ENCODE measurements at places on chromosomes 1 and 21.

DNA sequence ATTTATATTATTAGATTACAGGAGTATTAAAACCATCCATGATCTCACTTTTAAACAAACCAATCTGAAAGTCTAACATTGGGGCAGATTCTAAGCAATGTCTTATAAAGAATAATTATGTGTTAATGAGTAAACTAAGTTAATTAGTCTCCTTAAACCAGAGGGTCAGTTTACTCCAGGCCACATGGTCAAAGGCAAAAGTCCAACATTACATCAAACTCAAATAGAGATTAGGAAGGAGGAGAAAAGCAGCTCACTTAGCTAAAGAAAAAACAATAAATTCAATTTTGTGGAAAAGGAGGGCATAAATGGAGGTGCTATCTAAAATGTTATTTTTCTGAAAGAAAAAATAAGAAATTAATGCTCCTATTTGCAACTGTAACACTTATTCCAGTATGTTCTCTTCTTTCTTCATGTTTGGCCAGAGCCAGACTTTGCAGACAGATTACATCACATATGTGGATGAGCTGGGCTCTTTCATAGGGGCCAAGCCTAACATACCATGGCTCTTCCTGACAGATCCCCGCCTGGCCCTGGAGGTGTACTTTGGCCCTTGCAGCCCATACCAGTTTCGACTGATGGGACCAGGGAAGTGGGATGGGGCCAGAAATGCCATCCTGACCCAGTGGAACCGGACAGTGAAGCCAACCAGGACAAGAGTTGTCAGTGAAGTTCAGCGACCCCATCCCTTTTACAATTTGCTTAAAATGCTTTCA, 24.3 kb upstream of the FMO2 start:
- no peak for DNase-seq

DNA sequence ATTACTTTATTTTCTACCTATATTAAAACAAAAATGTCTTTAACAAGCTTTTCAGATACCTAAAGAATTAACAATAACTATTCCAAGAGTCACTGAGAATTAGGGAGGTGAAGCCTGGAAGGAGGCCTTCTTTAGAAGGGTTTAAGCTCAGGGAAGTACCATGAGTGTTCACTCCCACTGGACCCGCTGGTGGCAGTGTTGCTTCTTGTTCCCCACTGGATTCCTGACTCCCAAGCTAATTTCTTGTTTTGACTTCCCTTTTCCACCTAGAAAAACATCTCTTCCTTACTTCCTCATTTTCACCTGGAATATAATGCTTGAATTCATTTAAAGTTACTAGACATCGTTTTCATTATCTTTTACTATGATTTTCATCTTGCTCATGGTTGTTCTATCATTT, 264.2 kb downstream of the HMCN1 start:
- DNase-seq, result no peak

DNA sequence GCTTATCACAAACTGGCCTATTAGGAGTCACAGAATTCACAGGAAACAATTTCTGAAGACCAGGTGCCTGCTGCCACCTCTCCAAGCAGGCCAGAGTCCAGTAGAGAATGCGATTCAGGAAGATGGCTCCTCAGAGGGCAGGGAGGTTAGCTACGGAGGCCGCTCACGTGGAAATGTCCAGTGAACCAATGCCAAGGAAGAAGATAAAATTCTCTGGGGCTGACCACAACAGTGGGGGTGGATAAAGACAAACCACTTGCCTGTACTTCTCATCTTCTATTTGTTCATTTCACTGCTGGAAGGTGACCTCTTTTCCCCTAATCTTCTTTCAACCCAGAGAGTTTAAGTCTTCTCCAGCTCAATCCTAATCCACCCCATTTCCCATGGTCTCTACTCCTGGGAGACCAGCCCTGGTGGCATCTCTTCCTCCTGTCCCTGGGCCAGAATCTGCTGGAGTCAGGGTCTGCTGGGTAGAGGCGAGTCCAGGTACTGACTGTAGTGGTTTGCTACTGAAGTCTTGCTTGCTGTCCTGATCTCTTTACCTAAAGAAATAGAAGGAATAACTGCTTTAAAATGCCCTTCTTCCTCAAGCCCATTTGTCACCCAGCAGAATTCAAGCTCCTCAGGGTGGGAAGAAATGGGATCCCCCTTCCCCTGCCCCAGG, 3.2 kb downstream of the PSRC1 start:
- no peak for DNase-seq

DNA sequence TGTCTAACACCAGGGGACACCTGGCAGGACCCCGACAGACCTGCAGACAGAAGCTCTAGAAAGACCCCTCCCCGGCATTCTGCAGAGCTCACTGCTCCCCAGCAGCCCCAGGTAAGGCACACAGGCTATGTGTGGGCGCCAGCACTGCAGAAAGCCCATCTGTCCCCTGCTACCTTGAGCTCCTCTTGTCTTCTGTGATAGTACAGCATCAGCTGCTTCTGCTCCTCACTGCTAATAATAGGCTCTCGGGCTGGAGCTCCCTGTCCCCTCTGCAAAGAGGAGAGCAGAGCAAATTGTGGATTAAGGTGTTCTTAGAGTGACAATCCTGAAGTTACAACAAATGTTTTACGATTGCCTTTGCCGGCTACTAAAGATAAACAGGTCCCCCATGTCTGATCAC, 10.1 kb downstream of the CFAP298 start:
- DNase-seq, result no peak

DNA sequence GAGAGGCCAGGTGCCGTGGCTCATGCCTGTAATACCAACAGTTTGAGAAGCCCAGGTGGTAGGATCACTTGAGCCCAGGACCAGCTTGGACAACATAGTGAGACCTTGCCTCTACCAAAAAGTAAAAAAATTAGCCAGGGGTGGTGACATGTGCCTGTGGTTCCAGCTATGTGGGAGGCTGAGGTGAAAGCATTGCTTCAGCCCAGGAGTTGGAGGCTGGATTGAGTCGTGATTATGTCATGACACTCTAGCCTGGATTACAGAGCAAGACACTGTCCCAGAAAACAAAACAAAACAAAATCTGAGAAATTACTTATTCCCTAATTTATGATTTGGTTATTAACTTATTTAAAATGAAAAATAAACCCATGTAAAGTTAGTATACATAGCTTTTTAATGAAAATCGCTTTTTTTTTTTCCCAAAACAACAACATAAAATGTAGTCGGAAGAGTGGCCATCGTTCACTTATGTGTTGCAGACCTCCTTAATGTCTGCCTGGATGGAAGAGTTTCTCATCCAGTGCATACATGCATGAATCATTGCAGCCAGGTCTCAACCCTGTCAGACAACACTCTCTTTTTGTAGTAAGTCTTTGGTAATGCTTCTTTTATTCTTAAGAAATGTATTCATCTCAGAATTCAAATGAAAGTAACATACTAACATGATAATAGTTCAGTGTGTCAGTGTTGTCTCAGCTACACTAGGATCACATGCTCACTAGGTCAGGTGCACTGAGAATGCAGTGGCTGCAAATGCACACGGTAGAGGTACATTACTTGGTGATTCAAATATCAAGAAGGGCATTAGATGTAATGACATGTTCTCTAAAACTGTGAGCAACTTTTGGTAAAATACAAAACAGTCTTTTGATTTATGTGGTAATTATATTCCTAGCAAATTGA, 28.0 kb downstream of the ITSN1 start:
- DNase-seq, result no peak

- DNase-seq, result no peak
These were observed 137.1 kb downstream of the ETS2 start for GRCh38 chr21:38942748-38943211.

DNA sequence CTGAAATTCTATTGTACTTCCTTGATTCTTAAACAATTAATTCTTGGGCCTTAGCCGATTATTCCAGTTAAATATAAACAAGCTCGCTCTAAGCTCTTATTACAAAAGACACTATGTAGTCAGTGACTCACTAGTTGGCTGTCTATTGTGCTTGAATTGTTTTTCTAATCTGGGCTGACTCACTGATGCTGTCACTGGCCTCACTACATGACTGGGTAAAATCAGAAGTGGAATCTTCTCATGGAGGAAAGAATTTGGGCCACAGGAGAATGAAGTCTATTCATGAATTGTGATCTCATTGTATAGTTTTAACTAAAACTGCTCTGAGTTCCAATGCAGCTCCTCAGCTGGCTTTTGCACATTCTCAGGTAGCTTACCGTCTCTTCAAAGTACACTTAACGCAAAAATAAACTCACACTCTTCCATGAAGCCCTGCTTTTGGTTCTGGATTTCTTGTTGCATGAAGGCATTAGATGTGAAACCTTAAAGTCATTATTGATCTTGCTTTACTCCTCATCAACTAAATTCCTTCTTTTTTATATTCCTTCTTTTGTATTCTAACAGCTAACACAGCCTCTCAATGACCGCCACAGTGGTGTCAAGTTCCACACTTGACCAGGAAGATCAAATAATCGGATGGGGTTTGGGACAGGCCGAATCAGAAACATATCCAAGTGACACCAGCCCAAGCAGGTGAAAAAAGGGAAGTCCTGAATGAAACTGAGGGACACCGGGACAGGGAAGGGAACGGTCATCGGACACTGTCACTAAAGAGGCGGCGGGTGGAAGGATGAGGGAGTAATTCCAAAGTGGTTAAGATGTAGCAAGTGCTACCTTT, 80.9 kb upstream of the LBR start:
- no peak for DNase-seq

DNA sequence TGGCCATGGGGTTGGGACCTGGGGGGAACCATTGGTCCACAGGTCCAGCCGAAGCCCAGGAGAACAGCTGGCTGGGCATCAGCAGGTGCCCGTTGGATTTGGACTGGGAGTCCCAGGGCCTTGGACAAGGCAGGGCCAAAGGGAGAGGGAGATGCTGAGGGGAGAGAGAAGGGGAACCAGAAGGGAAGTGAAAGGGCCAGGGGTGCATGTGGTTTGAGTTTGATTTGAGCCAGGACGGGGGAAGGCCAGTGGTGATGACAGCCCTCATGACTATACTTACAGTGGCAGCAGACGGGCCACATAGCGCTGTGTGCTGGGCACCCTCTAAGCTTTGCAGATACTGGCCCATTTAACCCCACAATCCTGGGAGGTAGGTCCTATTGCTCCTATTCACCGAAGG, 18.8 kb downstream of the AGRN start:
- DNase-seq, result no peak

DNA sequence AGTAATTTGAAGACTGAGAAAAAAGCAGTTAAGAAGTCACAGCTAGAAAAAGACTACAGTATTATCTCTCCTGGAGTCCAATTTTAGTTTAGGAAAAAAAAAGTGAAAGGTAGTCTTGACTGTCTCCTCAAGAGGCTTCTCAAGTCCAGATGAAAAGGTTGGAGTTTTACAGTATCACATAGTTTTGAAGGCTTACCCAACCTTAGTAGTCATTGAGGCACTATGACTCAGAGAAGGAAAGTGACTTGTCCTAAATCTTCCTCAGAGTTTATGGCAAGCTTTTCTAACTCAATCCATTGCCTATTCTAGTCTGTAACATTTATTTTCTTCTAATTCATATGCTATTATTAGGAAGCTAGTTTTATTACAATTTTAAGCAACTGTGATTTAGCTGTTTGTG, 174.9 kb downstream of the DPYD start:
- DNase-seq, result no peak

DNA sequence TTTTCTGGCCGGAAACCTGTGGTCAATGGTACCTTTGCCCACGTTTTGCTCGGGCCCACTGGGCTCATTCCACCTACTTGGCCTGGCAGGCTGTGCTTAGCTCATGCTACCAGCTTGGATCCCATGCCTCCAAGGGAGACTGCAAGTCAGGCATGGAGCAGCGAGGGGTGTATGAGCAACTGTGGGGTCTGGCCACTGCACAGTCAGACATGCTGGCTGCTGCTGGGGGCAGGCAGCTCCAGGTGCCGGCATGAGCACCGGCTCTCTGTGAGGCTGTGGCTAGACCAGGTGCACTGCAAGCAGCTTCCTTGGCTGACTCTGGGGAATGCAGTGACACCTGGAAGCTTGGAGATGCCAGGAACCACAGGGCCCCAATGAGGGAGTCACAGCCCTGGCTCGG, 161.1 kb upstream of the DUSP10 start:
- DNase-seq, result no peak

GRCh38 chr1:20329793-20330542, 39.3 kb downstream of the VWA5B1 start:
- DNase-seq, result no peak

DNA sequence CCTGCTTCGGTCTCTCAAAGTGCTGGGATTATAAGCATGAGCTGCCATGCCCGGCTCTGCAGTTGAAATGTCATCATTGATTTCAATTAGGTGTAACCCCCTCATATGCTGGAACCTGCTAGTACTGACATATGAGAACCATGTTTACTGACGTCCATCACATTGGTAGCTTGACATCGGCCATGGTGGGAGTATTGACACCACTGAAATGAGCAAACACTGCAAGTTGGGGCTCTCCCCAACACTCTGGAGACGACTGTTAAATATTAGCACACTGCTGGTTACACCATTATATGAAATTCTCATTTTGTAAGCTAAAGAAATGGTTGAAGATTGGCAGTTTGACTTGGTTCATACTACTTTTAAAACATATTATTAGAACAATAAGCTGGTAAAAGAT, 63.7 kb downstream of the CNST start:
- no peak for DNase-seq

- DNase-seq, result no peak
These were observed 12.8 kb upstream of the PHC2 start for GRCh38 chr1:33443705-33444180.

DNA sequence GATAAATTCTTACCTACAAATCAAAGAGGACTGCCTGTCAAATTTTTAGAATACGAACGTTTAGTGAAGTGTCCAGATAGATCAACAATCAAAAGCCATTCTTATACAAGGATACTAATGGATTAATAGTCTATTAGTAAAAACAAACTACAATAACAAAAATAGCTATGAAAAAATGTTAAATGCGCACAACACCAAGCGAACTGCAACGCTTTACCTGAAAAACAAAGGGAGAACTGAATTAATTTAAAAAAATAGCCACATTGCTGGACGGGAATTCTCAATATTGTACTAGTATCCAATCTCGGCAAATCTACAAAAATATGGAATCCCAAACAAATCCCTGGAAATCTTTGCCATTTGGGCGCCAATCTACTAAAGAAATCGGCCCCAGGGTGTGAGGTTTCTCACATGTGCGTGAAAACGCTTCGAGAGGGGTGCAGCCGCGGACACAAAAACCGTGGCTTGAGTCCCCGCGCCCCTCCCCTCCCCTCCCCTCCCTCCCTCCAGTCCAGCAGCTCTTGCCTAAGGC, 55.6 kb downstream of the TRAF5 start:
- DNase-seq, result no peak

DNA sequence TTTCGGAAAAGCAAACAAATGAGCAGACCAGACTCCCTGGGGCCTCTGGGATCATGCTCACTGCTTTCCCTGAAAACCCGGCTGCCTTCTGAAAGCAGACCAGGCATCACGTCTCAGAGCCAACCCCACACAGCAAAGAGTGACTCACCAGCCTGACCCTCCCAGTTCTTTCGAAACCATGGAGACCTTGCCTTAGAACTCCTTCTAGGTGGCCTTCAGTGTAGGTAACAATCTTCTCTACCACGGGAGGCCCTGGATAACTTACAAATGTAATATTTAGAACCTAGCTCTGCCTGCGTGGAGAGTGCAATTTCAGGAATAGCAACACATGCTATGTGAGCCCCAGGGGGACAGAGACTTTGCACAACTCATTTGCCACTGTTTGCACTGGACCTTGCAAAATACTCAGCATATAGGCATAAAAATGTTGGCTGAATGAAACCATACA, 105.2 kb downstream of the SUSD4 start:
- DNase-seq, result no peak

- DNase-seq, result no peak
These were observed 47.4 kb downstream of the GFI1 start for GRCh38 chr1:92439291-92439690.
